Activated naive CD8-positive, alpha-beta T cell treated with anti-CD3 and anti-CD28 coated beads, Interleukin-2, amount 10 ng/mL, durations not matched to agents 7 days and 5 days (primary cell): ENCODE measurements at places on chromosomes 3 and 15. TPM values are rescaled to one million over a fixed set of nuclear protein-coding genes. Genes with fewer than 3 reads are reported as not detected.

Gene CAMK2N2
- total RNA-seq = not detected

Gene ANKRD63
- total RNA-seq = not detected

Gene NR2F2
- total RNA-seq = not detected

DNA sequence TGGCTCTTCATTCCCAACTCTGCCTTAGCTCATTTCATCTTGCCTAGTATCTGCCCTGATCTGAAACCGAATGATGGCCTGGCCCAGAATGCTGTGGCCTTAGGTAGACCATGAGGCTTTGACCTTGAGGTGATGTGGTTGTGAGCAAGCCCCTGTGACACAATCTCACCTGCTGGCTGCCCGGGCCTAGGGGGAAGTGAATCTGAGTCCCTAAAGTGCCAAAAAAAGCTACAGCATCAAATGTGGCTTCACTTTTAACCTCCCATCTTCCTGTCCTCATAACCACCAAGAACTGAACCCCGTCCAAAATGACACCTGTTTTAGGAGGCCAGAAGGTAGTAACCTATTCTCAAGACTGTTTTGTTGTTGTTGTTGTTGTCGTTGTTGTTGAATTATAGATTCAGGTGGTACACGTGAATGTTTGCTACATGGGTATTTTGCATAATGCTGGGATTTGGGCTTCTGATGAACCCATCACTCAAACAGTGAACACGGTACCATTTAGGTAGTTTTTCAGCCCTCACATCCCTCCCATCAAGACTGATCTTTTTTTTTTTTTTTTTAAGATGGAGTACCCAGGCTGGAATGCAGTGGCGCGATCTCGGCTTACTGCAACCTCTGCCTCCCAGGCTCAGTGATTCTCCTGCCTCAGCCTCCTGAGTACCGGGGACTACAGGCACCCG is 54.6 kb downstream of the MCCC1 start:
- peaks cover 16% of the 10 kb centered on the region for H3K4me1 ChIP-seq
- peak overlapping the region; percentile 14 for H3K27ac ChIP-seq
- DNase-seq = no peak
- peaks cover 38% of the 10 kb centered on the region for H3K36me3 ChIP-seq

Gene LSMEM2
- total RNA-seq = not detected

DNA sequence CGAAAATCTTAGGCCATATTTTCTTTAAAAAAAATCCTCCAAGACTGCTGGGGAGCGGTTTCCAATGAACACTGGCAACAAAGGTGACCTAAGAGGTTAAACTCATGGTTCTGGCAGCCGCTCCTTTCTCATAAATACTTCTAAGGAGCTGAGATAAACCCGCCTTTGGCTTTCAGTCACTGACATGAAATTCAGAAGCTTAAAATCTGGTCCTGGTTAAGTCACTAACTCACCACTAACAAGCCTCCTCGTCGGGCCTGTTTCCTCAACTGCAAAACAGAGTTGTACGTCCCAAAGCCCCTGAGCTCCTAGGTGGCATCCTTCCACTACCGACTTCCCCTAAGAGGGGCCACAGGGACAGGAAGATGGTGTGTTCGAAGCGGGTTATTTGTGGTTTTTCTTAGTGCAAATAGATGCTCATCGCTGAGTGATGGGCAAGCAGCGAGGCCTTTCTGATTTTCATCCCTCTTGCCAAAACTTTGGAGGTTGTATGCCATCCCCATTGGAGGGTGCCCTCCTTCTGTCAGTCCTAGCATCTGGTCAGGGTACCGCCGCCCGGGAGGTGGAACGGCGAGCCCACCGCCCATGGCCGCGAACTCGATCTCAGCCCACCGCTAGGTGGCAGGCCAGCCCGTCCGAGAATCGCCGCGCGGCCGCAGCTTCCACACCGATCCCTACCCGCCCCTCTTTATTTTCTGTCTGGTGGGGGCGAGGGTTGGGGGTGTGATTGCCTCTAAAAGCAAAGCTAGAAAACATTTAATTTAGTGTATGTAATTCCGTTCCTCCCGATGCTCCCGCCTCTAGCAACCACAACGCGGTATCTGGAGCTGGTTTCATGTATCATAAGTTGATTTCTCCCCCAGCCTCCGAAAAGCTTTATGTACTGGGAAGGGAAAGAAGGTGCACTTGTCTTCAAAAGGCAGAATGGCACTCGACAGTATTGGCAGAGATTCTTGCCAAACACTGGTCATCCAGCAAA is 4.6 kb downstream of the BCL6 start:
- DNase-seq = peak; percentile 83
- peak overlapping the region; percentile 99 for H3K27ac ChIP-seq
- H3K27me3 ChIP-seq = no peaks in the 10 kb centered on the region
- H3K4me3 ChIP-seq = peak overlapping the region; percentile 99
- peaks cover 33% of the 10 kb centered on the region for H3K4me1 ChIP-seq
- peaks cover 12% of the 10 kb centered on the region for H3K36me3 ChIP-seq

- H3K36me3 ChIP-seq = no peaks in the 10 kb centered on the region
- H3K4me1 ChIP-seq = no peaks in the 10 kb centered on the region
- no peak overlapping the region for H3K27ac ChIP-seq
- no peak overlapping the region for H3K4me3 ChIP-seq
- no peak for DNase-seq
These were observed 18.2 kb upstream of the ITGA11 start for GRCh38 chr15:68450192-68450591.
